ENCODE measurements at places on chromosomes 5 and 9.

GRCh38 chr9:132670457-132671391, at the start of gene GTF3C4:
Gene GTF3C4, plus strand, starts transcription at chr9:132670464. Its CDS starts 135 bp downstream, at chr9:132670599.
- DNase-seq, result no peak

- DNase-seq, result no peak
These were observed 42.8 kb upstream of the NR4A3 start for GRCh38 chr9:99778836-99779235.

DNA sequence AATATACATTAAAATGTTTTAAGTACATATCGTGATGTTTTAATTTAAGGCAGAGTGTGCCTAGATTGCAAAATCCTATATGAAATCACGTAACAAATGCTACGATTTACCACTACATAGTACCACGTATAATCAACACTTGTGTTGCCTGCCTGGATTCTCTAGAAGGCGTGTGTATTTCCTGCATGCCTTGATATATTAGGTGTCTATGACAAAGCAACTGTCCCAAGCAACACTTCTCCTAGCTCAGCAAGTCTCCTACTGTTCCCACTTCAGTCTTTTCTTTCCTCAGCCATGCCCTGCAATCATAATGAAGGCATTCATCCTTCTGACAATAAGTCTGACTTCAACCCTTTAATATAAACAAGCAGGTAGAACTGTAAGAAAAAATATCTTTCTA, 89.6 kb downstream of the PTPRD start:
- no peak for DNase-seq

GRCh38 chr5:149157330-149157729, 16.0 kb downstream of the ABLIM3 start:
- no peak for DNase-seq

DNA sequence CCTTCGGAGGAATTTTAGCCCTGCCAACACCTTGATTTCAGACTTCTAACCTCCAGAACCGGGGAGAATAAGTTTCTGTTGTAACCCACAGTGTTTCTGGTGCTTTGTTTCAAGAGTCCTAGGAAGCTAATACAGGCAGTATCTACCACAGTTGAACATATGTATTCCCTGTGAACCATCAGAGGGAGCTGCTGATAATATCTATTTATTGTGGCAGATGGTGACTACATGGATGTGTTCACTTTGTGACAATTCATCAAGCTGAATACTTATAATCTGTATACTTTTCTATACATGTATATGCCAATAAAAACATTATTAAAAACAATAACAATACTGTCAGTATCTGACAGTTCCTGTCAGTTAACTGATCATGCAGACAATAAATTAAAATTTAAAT, 137.2 kb upstream of the GNA14 start:
- no peak for DNase-seq

DNA sequence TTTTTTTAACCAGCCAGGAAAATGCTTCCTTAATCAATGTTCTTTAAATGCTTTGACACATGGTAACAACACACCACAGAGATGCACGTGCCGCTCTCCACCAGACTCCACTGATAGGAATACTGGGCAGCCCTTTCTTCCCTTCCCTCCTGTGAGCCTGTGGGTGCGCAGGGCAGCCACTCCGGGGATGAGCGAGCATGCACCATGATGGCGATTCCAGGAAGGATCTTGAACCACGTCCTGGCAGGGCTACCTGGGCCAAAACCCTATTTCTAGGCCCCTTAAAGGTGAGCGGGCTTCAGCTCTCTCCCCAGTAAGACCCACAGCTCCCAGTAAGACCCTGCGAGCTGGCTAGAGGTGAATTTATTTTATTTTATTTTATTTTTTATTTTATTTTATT, 128.2 kb downstream of the MVB12B start:
- DNase-seq, result no peak

DNA sequence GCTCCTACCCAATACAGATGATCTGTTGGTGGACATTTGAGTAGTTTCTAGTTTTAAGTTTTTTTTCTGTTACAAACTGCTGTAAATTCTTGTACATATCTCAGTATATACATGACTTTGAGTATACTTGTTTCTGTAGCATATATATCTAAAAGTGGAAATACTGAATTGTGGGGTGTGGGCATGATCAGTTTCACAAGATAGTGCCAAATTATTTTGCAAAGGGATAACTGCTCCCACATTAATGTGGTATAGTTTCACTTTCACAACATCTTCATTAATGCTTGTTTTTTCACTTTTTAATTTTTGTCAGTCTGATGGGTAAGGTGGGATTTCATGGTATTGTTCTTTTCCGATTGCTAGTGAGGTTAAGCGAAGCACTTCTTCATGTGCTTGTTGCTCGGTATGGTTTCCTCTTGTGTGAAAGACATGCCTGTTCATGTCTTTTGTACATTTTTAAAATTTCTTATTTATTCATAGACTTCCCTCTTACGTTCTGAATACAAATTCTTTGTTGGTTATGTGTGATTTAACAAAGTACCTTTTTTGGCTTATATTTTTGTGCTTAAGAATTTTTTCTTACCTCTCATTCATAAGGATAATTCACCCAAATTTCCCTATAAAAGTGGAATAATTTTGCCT, 103.5 kb downstream of the CDC42SE2 start:
- no peak for DNase-seq
